ENCODE measurements at places on chromosomes 2 and 18.

DNA sequence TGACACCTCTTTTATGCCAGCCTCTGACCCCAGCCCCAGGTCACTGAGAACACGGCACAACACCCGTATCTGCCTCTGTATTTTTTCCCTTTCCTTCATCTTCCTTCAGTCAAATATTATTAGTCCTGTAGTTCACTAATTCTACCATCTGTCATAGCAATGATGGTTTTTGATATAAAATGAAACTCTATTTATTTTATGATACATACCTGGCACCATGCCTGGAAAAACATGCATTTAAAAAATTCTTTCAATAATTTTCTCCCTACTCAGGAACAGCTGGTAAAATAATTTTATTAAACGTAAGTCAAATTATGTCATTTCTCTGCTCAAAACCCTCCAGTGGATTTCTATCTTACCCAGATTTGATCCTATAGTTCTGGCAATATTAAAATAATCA, 224.7 kb downstream of the CDH7 start:
- no peak for DNase-seq

DNA sequence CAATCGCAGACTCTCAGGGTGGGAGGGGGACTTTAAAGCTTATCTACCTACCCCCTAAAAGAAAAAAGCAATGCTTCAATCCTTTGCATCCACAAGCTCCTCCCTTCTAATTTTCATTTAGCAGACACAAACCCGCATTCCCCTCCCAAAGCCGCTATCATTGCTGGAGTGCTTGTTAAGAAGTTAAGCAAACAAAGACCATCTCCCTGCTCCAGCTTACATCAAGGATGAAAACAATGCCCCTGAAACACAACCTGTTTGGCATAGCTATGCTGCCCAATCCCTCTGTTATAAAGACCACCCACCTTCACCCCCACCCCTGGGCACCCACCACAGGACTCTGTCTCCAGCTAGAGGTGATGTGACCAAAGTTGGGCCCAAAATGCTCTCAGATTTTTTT, 33.0 kb downstream of the REEP1 start:
- DNase-seq = no peak

DNA sequence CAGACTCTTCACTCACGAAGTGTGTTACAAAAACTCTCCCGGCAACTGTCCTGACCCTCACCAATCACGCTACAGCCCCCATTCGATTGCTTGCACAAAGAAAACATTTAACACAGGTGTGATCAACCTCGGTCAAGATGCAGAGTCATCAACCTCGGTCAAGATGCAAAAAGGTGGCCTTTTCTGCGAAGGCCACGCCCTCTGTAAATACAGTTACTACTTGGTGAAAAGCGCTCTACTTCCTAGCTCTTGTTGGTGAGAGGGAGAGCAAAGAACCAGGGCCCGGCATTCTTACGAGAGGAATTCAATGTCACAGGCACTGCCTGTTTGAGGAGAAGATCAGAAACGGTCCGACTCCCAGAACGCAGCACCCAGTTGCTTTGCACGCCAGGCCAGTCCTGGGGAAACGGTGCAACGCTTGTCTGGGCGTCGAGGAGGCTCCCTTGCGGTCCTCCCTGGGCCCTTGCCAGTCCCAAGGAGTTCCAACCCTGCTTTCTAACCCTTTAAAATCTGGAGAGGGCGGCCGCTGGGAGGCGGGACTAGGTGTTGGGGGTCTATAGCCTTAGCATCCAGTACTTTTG, 1.9 kb downstream of the PIEZO2 start:
- DNase-seq = no peak

- no peak for DNase-seq
These were observed 57.1 kb upstream of the CD302 start for GRCh38 chr2:159855143-159855542.

DNA sequence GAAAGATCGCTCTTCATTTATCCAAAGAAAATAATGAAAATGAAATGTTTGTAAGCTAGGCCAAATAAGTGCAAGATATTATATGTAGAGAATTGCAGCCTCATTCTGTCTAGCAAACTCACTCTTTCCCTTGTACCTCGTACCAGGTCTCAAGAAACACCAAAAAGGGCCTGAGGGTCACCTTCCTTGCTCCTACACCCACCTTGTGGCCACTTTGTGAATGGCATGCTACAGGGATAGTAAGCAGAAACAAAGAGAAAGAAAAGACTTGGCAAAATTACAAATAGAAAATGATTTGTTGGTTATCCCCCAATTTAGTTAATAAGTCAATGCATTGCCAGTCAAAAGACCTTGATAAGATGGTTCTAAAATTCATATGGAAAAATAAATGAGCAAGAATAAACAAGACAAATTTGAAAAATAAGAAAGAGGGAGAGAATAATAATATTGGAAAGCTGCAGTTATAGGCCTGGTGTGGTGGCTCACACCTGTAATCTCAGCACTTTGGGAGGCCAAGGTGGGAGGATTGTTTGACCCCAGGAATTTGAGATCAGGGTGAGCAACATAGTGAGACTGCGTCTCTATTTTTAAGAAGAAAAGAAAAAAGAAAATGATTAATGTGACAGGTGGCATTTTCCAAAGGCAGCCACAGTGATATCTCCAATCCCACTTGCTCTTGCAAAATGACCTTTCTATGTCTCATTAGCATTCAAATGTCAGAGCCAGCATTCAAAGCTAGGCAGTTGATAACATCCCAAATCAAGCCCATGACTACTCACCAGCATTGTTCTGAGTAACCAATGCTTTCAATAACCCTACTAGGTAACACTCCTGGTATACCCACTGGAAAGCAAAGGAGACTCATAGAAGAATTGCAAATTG, 38.8 kb upstream of the BMP10 start:
- DNase-seq = peak; percentile 83

- DNase-seq = no peak
These were observed 32.3 kb downstream of the UBXN4 start for GRCh38 chr2:135773917-135774316.

DNA sequence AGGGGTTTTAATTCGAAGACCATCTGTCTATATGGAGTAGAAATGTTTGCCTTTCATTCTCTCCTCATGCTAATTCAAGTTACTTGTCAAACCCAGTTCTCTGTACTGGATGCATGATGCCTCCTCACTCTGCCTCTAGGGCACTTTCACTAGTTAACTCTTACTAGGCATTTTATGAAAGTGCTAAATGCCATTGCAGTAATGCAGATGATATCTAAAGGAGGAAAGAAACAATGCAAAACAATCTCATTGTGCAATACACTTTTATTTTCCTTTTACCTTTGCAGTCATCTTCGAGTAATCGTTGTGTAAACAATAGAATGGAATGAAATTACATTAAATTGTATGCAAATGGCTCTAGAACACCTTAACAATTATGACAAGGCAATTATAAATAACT, 293.6 kb downstream of the STK39 start:
- DNase-seq = no peak

GRCh38 chr2:12605366-12605765, 111.4 kb upstream of the TRIB2 start:
- DNase-seq = no peak

GRCh38 chr2:128041561-128041960, 13.7 kb upstream of the SAP130 start:
- DNase-seq = no peak

DNA sequence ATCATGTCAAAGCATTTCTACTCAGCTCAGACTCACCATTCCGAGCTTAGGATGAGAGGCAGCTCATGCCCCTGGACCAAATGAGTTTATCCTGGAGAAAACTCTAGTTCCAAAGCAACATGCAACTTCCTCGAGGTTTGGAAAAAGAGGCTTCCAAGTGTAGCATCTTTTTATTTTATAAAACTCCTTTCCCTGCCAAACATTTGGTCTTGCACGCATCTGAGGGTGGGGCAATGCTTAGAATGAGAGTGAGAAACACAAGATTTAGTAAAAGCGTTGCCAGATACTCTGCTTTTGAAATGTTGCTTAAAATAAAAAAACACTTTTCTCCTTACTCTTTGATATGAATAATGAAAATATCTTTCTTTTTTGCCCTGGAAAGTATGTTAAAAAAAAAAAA, 151.5 kb downstream of the NCKAP5 start:
- DNase-seq = no peak

DNA sequence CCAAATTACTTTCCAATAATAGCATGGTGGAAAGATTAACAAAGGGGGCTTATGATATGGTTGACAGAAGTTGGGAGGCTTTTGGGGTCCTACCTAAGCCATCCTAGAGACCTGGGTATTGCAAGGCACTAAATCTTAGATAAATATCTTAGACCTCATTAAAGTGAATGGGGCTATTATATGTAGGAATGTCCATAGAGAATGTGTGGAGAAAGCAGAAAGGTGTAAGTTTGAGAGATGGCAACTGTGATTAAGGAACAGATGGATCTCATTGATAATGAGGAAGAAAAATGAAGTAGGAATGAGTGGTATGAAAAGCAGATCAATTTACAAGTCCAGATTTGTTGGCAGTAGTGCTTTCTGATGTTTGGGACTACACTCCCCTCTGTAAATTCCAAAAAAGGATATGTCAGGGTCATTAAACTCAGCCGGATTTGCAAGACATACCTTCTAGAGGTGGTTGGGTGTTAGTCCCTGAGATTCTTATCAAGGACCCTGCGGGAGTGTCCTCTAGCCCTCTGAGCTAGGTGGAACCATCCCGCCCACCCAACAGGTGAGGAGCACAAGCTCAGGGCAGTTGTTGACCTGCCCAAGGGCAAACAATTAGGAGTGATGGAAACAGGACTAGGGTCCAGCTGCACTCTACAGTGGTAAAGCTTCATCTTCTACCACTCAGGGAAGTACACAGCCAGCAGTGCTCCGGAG, 12.1 kb downstream of the TCF7L1 start:
- DNase-seq = no peak

DNA sequence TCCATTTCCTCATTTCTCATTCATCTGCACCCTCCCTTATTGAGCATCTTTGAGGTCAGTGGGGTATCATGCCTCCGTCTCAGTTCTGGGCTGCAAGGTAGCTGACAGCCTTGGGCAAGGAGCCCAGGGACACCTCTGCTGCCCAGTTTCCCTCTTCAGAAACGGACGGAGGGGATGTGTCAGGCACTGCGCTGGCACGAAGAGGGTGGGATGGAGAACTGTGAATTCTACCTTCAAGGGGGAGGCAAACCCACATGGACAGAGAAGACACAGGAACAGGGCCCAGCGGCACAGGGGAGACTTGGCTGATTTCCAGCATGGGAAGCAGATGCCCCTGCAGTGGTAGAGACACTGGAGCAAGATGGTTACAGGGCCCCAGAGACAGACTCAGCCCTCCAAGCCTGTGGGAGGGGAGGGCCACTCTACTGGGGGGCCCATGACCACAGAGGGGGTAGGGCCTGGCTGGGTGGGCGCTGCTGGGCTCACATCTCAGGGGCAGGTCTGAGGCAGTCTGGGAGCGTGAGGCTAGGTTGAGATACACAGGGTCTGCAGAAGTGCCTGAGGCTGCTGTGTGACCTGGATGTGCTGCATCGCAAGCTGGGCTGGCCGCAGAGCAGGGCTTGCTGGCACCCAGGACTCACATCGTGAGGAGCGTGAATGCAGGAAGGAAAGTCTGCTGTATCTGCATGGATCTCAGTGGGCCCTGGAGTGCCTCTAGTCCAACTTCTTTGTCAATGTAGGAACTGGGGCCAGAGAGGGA, 92.3 kb downstream of the HS1BP3 start:
- no peak for DNase-seq

Measured in B cell (primary cell).